ENCODE measurements at places on chromosomes 6 and 20.

DNA sequence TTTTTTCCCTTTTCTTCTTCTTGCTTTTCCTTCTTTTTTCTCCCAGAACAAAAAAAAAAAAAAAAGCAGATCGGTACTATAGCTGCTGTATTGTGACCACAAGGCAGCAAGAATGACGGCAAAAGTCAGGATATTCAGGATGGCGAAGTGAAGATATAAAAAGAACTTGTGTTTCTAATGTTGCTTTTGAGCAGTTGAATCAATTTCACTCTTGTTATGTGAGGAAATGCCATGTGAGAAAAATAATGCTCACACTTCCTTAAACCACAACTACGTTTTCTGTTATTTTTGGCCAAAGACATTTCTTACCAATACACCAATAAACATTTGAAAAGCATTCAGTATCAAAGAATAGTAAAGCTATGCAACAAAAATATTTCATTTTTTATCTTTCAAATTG, 510.5 kb downstream of the HACE1 start:
- no peak for DNase-seq

DNA sequence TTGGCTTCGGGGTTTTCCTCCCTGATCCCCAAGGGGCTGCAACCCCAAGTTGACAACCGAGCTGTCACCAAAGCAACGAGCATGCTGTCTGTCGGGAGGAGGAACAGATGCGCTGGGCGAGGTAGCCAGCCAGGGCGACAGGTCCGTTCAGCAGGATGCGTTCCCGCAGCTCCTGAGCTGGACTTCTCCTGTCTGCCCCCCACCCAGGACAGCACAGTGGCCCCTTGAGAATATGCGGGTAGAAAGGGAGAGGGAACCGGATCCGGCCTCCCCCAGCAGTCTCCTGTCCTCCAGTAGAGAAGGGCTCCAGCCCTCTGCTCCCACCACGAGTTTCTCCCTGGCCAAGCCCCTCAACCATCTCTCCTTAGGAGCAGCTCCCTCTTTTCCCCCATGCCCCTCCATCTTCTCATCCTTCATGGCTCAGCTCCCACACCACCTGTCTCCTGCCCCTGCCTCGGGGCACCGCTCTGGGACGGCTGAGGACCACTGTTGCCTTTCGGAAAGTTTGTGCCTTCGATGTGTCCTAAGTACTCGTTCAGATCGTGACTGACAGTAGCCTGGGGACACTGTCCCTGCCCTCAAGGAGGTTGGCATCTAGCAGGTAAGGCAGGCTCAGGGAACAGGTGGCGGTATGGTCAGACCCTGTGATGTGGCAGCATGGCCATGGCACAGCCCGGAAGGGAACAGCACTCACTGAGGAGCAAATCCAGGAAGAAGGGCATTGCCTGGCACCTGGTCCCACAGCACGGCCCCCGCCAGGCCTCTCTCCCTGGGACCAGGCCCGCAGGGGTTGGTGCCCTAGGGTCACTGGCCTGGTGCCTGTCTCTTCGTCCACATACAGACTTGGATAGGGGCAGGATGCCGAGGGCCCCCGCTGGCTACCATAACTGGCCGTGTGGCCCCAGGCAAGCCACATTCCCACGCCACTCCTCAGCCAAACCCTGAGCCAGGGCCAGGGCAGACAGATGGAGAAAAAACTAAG, 96.3 kb downstream of the ASXL1 start:
- no peak for DNase-seq

DNA sequence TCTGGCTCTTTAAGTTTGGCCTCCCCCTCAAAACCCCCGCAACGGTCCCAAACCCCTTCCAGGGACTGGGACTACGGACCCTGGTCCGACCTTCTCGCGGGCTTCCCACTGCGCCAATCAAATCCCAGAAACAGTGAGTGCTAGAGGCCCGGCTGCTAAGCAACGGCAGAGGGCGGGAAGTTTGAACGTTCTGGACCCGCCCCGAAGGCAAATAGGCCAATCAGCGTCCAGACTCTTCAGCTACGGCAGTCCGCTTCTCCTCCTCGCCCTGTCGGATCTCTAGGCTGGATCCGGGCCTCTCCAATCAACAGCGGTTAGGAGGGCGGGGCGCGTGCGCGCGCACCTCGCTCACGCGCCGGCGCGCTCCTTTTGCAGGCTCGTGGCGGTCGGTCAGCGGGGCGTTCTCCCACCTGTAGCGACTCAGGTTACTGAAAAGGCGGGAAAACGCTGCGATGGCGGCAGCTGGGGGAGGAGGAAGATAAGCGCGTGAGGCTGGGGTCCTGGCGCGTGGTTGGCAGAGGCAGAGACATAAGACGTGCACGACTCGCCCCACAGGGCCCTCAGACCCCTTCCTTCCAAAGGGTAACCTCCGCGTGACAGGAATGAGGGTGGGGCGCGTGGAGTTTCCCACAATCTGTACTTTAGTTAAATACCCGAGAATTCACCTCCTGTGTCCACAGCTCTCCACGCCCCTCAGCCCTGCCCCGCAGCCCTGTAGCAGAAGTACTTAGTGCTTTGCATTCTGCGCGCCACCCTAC, at the start of gene MSH5:
Gene MSH5 (plus strand): TSS at position 367 of the 758 bp plus-strand sequence. CDS start 462 bp downstream, outside the sequence.
- DNase-seq = peak; percentile 99

GRCh38 chr6:105313211-105313610, 89.7 kb downstream of the PREP start:
- DNase-seq = no peak

- peak; percentile 6 for DNase-seq
Observed at GRCh38 chr20:58981628-58982364, 740 bp downstream of the NELFCD start.

- no peak for DNase-seq
Observed at GRCh38 chr20:5192570-5193431, 66.0 kb downstream of the CDS2 start.

- DNase-seq = peak; percentile 65
Observed at GRCh38 chr20:4795394-4795793, 73.7 kb downstream of the PRND start.

DNA sequence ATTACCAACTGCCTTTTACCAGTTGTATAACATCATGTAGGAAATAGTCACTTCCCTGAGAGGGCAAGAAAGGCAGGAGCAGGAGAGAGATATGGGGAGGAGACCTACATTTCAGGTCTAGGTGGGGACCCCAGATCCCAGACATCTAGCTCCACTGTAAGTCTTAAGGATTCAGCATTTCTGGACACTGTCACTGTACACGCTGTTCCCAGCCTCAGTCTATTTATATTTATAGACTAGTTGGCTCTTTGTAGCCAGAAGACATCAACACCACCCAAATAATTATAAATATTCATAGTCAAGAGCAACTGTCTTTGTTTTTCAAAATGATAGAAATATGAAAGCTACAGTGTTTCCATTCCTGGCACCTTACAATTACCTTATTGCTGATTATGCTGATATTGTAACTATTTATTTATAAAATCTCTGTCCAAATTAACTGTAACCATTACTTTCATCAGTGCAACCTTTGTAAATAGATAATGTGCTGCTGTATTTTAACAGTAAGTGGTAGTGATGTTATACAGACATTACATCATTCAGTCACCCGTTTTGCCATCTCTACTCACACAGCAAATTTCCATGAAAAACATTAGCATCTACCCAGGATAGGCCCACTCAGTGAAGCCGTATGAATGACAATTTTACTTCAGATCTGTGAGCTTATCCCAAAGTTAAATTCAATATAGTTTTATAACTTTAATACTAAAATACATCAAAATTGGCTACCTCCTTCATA, 162.8 kb downstream of the PTPRK start:
- DNase-seq = no peak

GRCh38 chr6:20706939-20707485, 172.8 kb downstream of the CDKAL1 start:
- DNase-seq = no peak

DNA sequence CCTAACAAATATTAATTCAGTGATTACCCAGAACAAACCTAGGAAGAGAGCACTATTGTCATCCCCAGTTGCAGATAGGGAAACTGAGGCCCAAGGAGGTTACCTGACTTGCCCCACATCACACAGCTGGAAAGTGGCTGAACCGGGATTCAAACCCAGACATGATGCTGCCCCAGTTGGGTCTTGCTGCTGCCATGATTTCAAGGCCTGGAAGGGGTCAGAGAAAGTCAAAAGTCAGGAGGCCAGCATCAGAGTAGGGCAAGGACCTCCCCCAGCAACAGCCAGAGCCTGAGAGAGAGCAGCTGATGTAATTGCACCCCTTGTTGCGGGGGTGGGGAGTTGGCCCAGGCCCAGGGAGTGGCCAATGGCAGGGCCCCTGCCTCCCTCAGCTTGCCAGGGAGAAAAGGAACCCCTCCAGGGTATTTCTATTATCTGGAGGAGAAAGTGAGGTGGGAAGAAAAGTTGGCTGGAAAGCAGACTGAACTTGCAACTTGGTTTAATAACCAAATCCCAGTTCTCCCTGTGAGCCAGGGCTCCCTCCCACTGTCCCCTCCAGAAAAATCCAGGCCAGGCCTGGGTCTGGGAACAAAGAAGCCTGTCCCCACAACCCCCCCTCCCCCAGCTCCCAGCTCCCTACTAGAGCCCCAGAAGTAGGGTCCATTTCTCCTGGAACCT, 83.6 kb downstream of the MRPL14 start:
- peak; percentile 42 for DNase-seq

- DNase-seq = peak; percentile 92
Observed at GRCh38 chr6:113894712-113895674, 37.8 kb downstream of the MARCKS start.

GRCh38 chr6:158818581-158819212, 471 bp downstream of the EZR start:
- DNase-seq = peak; percentile 57

DNA sequence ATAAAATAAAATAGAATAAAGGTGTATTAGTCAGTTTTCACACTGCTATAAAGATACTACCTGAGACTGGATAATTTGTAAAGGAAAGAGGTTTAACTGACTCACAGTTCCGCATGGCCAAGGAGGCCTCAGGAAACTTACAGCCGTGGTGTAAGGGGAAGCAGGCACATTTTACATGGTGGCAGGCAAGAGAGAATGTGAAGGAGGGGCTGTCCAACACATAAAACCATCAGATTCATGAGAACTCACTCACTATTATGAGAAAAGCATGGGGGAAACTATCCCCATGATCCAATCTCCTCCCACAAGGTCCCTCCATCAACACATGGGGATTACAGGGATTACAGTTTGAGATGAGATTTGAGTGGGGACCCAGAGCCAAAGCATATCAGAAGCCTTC, 41.1 kb upstream of the BCAS1 start:
- DNase-seq = no peak

DNA sequence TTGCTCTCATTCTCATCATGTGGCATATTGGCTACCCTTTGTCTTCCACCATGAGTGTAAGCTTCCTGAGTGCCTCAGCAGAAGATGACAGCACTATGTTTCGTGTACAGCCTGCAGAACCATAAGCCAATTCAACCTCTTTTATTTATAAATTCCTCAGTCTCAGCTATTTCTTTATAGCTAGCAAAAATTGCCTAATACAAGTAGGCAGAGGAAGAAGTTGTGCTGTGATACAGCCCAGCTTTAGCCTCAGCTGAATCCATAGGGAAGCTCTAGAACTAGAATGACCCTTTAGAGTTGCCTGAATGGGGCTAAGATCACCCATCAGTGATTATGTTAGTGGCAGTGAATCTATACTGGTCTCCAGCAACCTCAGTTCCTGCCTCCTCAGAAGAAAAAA, 19.0 kb upstream of the SERINC1 start:
- no peak for DNase-seq

DNA sequence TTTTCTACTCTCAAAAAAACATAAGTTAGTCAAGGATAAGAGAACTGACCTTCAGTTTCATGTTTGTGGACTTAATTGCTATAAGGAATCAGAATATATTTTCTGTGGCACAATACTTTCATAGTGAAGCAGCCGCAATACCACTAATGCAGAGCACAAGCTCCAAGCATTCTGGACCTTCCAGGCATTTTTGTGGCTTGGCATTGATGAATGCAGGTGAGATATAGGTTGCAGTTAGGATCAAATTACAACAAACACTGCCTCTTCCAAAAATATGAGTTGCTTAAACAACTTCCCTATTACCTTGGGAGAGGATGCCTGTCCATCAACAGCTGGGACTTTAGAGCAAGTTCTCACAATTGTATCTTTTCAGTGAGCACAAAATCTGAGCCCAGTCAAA, 162.8 kb upstream of the RSPO3 start:
- no peak for DNase-seq

- no peak for DNase-seq
Observed at GRCh38 chr6:133953634-133954415, 801 bp downstream of the TBPL1 start.

DNA sequence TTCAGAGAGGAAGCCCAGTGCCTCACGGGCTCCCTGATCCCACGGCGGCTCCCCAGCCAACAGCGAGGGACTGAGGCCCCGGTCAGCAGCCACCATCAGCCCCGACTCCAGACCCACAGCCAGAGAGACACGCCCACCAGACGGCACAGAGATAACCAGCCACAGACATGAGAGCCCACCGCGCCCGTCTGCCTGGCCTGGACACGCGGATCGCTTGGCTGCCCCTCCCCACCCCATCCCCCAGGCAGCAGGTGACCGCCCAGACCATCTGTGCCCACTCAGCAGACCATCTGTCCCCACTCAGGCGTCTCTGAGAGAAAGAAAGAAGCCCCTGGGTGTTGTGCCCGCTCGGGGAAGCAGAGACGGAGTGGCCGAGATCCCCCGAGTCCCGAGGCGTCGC, 55.5 kb upstream of the CHRNA4 start:
- no peak for DNase-seq

DNA sequence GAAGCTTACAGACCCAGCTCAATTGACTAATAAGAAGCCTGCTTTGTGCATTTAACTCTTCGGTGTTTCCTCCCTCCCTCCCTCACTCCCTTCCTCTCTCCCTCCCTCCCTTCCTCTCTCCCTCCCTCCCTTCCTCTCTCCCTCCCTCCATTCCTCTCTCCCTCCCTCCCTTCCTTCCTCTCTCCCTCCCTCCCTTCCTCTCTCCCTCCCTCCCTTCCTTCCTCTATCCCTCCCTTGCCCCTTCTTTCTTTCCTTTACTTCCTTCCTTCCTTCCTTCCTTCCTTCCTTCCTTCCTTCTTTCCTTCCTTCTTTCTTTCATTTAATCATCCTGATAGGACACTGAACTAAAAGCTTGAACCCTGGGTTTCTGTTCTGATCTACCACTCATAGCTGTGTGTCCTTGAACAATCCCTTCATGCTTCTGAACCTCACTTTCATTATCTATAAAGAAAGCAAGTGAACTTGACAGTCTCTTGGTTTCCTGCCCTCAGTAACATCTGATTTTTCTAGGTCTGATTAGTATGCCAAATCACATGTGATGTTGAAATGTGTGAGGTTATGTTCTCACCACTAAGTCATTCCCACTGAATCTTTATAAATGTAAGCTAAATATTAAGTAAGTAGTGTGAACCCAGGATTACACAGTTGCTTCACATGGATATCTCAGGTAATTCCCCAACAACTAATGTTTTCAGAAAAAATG, 132.3 kb upstream of the BMP2 start:
- peak; percentile 16 for DNase-seq
